ENCODE measurements at places on chromosomes 7 and 10.

DNA sequence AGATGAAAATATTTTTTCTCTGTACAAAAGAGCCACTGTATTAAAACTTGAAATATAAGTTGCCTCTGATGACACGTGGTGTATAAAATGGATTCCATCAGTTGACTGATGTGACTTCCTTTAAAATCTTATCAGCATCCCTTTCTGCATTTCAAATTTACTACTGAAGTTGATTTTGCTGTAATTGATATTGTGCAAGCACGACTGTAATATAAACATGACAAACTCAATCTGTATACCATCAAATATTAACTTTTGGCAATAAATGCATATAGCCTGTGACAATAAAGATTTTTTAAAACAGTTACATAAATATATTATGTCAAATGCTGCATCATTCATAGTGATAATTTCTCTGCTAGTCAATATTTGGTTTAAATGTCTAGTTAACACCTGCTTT is 7.8 kb downstream of the PAPSS2 start:
- DNase-seq, result no peak

GRCh38 chr10:23194966-23195845 is 3.1 kb downstream of the PTF1A start:
- no peak for DNase-seq

DNA sequence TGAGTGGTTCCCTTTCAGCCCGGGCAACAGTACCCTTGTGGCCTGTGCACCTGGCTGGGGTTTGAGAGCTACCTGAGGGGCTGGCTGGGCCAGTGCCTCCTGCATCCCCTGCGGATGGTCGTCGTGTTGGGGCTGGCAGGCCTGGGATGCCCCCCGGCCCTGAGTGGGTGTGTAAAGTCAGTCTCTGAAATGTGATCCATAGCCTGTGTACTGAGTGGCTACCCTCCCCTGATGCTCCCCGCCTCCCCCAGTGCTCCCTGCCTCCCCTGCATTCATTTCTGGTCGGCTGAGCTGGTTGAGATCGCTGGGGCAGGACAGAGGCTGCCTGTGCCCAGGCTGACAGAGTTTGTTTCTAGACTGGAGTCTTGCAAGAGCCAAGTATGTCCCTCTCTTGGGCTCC is 9.3 kb downstream of the ZNF316 start:
- no peak for DNase-seq

GRCh38 chr7:3922175-3922635 is 621.2 kb downstream of the SDK1 start:
- no peak for DNase-seq

DNA sequence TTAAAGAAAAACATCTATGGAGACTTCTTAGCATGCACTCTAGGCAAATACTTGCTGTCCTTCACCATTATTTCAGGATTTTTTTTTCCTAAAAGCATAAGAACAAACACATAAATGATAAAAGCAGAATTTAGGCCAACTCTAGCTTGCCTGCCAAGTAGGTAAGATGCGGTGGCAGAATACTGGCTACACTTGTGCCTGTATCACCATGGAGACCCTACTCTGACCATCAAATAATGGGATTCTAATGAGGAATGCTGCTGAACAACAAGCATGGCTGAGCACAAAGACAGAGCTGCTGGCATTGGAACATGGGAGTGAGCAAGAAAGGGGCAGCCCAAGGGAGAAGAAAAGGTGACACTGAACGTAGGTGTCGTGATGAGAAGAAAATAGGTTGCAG is 18.5 kb upstream of the TAS2R40 start:
- DNase-seq, result no peak

DNA sequence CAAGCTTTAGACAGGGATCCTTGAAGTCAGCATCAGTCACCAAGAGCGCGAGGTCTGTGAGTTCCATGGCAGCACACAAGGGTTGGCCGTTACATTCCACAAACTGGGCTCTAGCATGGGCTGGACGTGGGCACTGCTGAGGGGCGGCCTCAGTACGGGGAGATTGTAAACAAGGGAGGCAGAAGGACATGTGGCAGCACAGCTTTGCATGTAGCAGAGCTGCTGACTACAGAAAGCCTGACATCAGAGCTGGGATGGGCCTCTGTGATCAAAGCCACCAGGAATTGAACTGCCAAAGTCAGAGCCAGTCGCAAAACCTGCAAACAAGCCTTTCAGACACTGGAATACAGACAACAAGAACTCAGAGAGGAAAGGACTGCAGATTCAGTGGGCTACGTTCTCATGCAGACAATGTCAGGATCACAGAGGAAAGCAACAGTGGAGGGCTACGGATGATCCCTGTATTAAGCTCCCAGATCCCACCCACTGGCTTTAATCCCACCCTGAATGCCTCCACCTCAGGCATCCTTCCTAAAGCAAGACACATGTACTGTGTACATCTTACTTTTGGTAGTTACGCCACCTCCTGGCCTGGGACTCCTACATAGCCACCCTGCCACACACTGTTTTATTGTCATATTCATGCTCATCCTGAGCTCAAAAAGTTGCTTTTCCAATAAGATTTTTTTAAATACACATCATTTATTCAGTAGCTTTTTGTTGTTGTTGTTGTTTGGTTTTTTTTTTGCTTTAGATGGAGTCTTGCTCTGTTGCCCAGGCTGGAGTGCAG is 291.1 kb upstream of the IMMP2L start:
- DNase-seq, result no peak

GRCh38 chr10:11962176-11962575 is 80.4 kb downstream of the UPF2 start:
- DNase-seq, result no peak

- no peak for DNase-seq
Measured at GRCh38 chr10:69055241-69055640, 32.7 kb upstream of the SRGN start.

DNA sequence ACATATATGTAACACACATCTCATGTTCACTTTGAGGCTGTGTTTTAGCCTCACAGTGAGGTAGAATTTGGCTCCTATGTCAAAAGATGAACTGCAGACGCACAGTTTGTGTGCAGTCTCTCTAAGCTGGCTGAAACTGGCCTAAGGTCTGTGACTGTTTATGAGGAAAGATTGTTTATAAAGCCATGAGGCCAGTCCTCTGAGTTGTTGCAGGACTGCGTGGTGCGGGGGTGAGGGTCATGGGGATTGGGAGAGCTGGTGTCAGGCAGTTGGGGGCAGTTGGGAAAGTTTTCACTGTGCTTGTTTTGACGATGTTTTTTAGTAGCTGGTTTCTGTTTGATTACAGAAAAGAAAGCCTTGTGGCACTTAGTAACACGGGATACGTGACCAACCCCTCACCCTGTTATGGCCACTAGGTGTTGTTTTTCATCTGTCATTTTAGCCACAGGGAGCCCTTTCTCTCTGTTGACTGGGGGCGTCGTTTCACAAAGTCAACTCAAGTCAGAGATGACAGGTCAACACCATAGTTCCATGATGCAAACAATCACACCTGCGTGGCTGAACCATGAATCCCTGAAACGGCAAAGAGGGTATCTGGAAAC is 310.9 kb downstream of the CCDC3 start:
- no peak for DNase-seq

GRCh38 chr7:1539181-1539881 is 8.8 kb downstream of the MAFK start:
- DNase-seq, result no peak

DNA sequence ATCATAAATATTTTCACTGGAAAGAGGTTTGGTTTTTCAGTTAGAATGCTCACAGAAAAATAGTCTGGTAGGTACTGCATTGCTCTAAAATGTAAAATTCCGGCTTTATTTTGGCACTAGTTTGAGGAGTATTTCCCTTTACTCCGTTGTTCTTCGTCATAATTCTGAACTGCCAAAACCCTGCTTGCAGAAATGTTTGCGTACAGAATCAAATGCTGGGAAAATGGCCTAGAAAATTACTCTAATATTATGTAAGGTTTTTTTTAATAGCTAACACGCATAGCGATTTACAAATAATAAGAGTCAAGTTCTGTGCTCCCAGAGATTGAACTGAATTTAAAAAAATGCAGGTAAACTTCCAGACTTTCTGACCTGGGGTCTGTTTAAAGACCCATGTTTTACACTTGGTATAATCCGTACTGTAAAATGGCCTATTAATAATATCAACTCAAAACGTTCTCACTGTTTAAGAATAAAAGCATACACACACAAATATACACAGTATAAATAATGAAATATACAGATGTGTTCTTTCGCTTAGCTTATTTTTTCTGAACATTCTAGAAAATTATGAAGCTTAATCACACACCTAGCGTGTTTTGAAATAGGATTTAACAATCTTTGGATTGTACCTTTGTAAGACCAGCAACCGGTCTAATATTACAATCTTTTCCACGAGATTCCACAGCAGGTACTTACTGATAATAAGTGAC is 23.5 kb upstream of the ANLN start:
- no peak for DNase-seq

GRCh38 chr10:57905861-57906260 is 361.8 kb downstream of the IPMK start:
- no peak for DNase-seq

- DNase-seq, result no peak
Measured at GRCh38 chr10:17744341-17744861, 7.6 kb upstream of the TMEM236 start.

DNA sequence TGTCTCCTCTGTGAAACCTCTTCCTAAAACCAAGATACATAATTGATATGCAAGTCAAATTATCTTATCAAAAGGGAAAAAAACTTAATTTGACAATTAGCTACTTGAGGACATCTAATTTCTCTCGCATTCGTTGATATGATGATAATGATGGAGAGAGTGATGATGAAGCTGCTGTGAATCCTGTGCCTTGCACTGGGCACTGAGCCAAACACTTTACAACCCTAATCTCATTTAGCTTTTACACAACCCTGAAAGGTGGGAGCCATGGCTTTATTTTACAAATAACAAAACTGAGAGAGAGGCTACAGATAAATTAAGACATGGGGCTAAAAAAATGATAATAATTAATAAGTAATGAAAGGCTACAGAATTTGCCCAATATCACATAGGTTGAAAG is 176.0 kb downstream of the NOC3L start:
- peak; percentile 1 for DNase-seq

DNA sequence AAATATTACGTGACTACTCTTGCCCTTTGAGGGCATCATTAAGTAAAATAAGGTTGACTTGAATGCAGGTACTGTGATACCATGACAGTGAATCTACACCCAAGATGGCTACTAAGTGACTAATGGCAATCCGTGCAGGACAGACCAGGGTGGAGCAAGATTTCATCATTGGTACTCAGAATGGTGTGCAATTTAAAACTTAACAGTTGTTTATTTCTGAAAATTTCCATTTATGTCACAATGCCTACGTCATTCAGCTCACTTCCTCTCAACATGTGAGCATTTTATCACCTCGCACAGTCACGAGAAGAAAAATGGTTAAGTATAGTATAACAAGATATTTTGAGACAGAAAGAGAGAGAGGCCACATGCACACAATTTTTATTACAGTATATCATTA is 50.3 kb upstream of the MET start:
- no peak for DNase-seq

GRCh38 chr7:69696054-69696591 is 97.8 kb downstream of the AUTS2 start:
- peak; percentile 24 for DNase-seq

DNA sequence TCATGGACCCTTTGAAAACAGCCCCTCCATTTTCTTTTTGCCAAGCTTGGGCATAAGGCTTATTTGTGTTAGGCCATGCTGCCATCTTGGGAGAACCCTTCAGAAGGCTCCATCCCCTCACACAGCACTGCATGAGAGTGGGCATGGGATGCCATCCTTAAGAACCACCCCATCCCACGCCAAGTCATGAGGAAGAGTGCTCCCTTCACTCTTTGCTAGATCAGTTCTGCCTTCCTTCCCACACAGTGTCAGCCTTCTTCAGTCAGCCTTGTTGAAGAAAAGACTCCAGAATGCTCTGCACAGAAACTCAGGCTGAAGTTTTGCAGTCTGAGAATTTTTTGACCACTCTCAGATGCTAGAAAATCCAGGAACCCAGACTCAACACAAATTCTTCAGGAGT is 15.5 kb upstream of the CHN2 start:
- no peak for DNase-seq

DNA sequence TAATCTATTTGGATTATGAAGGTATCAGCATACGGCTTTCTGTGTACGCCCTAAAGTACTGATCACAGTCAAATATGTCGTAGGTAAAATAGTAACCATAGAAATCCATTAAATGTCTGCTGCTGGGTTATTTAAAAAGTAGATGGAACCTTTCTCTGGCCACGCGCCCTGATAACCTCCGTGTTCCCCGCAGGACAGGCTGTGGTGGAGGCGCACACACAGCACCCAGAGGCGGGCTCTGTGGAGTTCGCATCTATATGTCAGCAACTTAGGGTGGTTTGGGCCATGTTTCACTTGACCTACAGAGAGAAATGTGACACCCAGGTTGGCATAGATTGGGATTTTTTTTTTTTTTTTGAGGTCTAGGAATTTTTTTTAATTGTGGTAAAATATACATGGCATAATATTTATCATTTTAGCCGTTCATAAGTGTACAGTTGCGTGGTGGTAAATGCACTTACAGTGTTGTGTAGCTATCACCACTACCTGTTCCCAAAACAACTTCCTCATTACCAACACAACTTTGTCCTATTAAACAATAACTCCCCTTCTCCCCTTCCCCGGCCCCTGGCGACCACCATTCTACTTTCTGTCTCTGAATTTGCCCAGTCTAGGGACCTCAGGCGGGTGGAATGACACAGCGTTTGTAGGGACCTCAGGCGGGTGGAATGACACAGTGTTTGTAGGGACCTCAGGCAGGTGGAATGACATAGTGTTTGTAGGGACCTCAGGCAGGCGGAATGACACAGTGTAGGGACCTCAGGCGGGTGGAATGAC is 15.4 kb downstream of the PPP2R2D start:
- no peak for DNase-seq

DNA sequence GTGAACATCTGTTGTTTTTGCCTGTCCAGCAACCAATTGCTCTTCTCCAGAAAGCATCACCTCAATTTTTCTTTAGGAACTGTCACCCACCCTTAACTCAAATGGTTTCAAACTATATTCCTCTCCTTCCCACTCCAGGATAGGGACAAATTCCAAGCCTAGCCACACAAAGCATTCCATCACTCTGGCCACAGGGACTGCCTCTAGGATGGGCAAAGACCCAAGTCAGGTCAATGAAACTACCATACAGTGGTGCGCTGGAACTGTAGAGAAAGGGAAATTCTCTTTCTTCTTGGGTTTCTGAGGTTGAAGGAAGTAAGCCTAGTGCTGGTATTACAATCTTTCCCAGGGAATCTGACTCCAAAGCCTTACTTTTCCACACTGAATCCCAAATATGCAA is 3.6 kb downstream of the MICU1 start:
- no peak for DNase-seq

DNA sequence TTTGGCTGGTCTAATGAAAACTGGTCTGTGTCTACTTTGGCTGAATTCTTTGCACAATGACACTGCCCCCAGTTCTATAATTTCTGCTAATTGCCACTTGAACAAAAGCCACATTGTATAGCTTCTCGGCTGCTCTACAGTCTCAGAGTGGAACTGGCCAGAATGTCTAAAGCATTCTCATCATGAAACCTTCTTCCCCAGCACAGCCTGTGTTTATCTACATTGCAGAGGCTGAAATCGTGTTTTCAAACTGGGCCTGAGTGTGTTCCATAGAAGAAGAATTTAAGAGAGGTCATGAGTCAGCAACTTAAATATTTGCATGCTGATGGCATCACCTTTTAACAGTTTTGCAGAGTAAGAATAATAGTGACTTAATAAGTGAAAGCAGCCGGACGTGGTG is 177.2 kb downstream of the BUB3 start:
- DNase-seq, result no peak

GRCh38 chr7:159127691-159128642 is 16.7 kb downstream of the VIPR2 start:
- no peak for DNase-seq

GRCh38 chr10:17109475-17110207 is 20.0 kb downstream of the CUBN start:
- no peak for DNase-seq

- DNase-seq, result no peak
Measured at GRCh38 chr10:4384245-4384644, 441.8 kb upstream of the AKR1E2 start.
